Neural cell (in vitro differentiated cells): ENCODE measurements at places on chromosomes 12 and 14. TPM values are rescaled to one million over a fixed set of nuclear protein-coding genes. Genes with fewer than 3 reads are reported as not detected.

The CIROP gene
- polyA plus RNA-seq, result not detected in 2 replicates

The MAP4K5 gene
- polyA plus RNA-seq, result 110 and 148 TPM in 2 replicates

The KRT71 gene
- not detected in 2 replicates for polyA plus RNA-seq

The COCH gene
- polyA plus RNA-seq, result 39.9 and 45.0 TPM in 2 replicates

The UNC119B gene
- 17.3 and 20.3 TPM in 2 replicates for polyA plus RNA-seq

The OR4Q3 gene
- not detected in 2 replicates for polyA plus RNA-seq
